ENCODE measurements at places on chromosomes 5 and 9. TPM values are rescaled to one million over a fixed set of nuclear protein-coding genes. Genes with fewer than 3 reads are reported as not detected.

- H3K4me3 ChIP-seq, result no peak overlapping the region
- H3K27me3 ChIP-seq, result no peaks in the 10 kb centered on the region
- no peaks in the 10 kb centered on the region for H3K4me1 ChIP-seq
- no peaks in the 10 kb centered on the region for H3K36me3 ChIP-seq
- DNase-seq, result no peak
These were observed 23.5 kb downstream of the SAXO1 start for GRCh38 chr9:19009391-19009965.

The FST gene
- 2.0 TPM for total RNA-seq

- no peak overlapping the region for H3K4me3 ChIP-seq
- H3K4me1 ChIP-seq, result peaks cover 4% of the 10 kb centered on the region
- no peaks in the 10 kb centered on the region for H3K27me3 ChIP-seq
- H3K27ac ChIP-seq, result no peak overlapping the region
- no peak for DNase-seq
- peaks cover 7% of the 10 kb centered on the region for H3K36me3 ChIP-seq
These were observed 21.1 kb downstream of the ERCC6L2 start for GRCh38 chr9:95896580-95896979.

DNA sequence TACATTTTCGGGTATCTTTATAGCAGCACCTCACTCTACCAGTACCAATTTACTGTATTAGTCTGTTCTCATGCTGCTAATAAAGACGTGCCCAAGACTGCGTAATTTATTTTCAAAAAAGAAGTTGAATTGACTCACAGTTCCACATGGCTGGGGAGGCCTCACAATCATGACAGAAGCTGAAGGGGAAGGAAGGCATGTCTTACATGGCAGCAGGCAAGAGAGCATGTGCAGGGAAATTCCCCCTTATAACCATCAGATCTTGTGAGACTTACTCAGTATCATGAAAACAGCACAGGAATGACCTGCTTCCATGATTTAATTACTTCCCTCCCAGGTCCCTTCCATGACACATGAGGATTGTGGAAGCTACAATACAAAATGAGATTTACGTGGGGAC is 602.6 kb upstream of the DAB2 start:
- H3K4me3 ChIP-seq, result no peak overlapping the region
- no peaks in the 10 kb centered on the region for H3K27me3 ChIP-seq
- no peaks in the 10 kb centered on the region for H3K4me1 ChIP-seq
- DNase-seq, result no peak
- H3K36me3 ChIP-seq, result no peaks in the 10 kb centered on the region

The CDO1 gene
- 6.8 TPM for total RNA-seq

DNA sequence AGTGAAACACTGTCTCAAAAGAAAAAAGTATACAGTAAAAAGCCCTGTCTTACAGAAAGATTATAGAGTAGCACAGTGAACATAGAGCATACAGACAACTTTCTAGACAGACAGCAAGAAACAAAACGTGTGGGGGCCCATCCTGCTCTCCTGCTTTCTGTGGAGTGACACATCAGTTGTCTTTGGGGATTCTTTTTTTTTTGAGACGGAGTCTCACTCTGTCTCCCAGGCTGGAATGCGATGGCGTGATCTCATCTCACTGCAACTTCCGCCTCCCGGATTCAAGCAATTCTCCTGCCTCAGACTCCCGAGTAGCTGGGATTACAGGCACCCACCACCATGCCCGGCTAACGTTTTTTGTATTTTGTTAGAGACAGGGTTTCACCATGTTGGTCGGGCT is 14.9 kb downstream of the CDHR2 start:
- H3K36me3 ChIP-seq, result no peaks in the 10 kb centered on the region
- no peaks in the 10 kb centered on the region for H3K4me1 ChIP-seq
- DNase-seq, result no peak
- no peak overlapping the region for H3K27ac ChIP-seq

Data from left ventricle myocardium inferior (tissue), 1 donor.